ENCODE measurements at places on chromosomes 16 and 17.

DNA sequence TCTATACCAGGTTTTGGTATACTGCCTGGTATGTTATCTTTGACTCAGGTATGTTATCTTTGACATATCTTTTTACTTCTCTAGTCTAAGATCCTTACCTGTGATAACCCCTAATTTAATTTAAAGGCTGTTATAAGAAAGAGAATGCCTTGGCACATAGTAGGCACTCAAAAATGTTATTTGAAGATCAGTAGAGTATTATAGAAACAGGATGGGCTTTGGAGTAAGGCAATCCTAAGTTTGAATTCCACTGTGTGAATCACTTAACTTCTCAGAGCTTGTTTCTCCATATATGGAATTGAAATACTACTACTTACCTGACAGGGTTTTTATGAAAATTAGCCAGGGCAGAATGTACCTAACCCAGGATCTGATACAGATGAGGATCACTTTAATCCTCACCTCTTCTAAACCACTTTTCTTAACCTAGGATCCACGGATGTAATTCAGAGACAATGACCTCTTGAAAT is 1.2 kb downstream of the BRIP1 start:
- no peak for DNase-seq

GRCh38 chr16:2083409-2083808 is 35.6 kb downstream of the TSC2 start:
- no peak for DNase-seq

DNA sequence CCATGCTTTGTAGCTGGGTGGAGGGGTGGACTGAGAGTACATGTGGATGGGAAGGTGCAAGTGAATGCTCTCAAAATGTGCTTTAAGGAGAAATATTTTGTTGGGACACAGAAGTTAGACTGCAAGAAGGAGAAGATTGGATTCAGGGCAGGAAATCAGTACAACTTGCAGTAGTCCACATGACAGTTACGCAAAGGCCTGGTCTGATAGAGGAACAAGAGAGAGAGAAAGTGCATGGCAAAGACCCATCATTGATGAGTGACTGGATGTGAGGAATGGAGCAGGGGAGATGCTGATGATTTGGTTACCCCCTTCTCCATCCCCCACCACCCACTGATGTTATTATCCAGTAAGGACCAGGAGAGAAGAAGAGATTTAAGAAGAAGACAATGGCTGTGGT is 472.8 kb downstream of the MAF start:
- DNase-seq: no peak

GRCh38 chr16:83365166-83365565 is 442.6 kb upstream of the HSBP1 start:
- no peak for DNase-seq

DNA sequence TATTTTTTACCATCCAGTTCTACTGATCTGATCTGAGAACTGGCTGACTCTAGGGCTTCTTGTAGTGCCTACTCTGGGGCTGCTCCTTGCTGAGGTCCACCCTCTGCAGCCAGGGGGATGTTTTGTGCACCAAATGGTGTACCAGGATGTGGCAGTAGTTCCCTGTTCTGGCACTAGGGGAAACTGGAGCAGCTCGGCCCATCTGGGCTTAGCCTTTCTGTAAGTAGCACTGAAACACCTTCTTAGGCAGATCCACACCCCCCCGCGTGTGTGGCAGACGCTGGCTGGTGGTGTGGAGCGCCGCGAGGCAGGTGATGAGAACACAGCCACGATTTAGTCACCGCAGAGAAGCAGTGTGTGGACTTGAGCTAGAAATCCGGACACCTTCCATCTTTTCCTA is 17.0 kb downstream of the DUSP14 start:
- DNase-seq: no peak

- DNase-seq: no peak
Measured at GRCh38 chr17:17379197-17379991, 76.2 kb downstream of the NT5M start.

DNA sequence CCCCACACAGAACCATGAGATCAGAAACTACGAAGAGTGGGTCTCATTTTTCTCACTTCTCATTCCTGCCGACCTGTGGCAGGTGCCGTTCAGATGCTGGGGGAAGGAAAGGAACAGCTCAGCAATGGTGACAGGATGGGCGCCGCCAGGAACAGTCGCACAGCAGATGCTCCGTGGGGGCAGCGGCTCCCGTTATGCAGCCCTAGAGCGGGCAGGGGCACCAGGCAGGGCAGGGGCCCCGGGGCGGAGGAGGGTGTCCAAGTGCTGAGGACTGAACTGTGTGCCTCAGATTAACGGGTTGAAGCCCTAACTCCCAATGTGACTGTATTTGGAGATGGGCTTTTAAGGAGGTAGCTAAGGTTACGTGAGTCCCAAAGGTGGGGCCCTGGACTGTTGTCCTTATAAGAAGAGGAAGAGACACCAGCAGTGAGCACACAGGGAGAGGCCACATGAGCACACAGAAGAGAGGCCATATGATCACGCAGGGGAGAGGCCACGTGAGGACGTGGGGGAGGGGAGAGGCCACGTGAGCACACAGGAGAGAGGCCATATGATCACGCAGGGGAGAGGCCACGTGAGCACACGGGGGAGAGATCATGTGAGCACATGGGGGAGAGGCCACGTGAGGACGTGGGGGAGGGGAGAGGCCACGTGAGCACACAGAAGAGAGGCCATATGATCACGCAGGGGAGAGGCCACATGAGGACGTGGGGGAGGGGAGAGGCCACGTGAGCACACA is 95.7 kb upstream of the METRNL start:
- DNase-seq: no peak

DNA sequence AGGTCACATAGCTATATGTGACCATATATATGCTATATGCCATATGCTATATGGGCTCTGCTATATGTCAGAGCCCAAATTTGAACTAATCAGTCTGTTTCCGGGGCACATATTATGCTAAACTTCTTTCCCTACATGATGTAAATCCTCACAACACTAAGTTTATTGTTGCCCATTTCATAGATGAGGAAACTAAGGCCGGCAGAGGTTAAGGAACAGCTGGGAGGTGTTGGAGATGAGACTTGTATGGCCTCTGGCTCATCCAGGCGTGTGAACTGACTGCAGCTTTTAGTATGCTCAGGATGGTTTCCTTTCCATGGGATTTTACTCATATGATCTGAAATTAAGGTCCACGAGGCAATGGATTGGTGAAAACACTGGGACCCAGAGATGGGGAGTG is 17.5 kb upstream of the CNOT1 start:
- no peak for DNase-seq

DNA sequence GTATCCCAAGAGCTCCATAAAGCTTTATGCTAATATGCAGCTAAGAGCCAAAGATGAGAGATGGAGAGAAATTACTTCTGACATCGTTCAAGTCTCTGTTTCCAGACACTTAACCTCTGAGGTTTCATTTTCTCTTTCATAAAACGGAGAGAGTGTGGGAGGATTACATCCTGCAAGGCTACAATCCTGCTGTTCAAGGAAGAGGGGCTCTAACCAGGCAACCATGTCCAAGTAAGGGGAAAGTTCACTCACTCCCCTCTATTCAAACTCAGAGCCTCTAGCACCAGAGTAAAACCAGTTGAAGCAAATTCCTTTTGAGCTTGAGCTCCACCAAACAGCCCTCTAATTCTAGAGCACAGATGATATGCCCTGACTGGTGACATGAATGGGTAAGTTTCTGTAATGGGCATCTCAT is 397.4 kb downstream of the NPIPA8 start:
- no peak for DNase-seq

- DNase-seq: no peak
Measured at GRCh38 chr17:32802306-32802705, 74.6 kb downstream of the MYO1D start.

GRCh38 chr17:71237903-71238538 is 882.8 kb upstream of the SOX9 start:
- DNase-seq: no peak

- no peak for DNase-seq
Measured at GRCh38 chr16:67834242-67834614, 7.9 kb upstream of the THAP11 start.

- DNase-seq: no peak
Measured at GRCh38 chr17:52419229-52419641, 260.7 kb upstream of the CA10 start.

DNA sequence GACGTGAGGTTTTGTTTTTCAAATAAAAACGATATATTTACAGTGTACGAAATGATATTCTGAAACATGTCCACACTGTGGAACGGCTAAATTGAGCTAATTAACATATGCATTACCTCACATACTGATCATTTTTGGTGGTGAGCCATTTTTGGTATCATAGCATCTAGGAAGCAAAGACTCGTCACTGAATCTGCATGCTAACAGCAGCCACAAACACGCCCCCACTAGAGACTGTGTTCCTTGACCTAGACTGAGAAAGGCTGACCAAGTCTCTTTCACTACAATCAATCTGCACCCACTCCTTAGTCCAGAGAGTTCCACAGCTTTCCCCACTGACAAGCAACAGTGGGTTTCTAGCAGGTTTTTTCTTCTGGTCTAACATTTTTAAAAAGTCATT is 29.5 kb downstream of the NPLOC4 start:
- DNase-seq: no peak

- DNase-seq: no peak
Measured at GRCh38 chr16:74871608-74872007, 97.0 kb upstream of the FA2H start.

GRCh38 chr16:64211331-64211730 is 910.5 kb downstream of the CDH11 start:
- no peak for DNase-seq

GRCh38 chr17:60138769-60139437 is 10.9 kb upstream of the CA4 start:
- DNase-seq: no peak

- peak; percentile 73 for DNase-seq
Measured at GRCh38 chr17:44219108-44219615, 313 bp downstream of the UBTF start.

GRCh38 chr16:86520317-86521210 is 10.2 kb downstream of the FOXF1 start:
- no peak for DNase-seq

DNA sequence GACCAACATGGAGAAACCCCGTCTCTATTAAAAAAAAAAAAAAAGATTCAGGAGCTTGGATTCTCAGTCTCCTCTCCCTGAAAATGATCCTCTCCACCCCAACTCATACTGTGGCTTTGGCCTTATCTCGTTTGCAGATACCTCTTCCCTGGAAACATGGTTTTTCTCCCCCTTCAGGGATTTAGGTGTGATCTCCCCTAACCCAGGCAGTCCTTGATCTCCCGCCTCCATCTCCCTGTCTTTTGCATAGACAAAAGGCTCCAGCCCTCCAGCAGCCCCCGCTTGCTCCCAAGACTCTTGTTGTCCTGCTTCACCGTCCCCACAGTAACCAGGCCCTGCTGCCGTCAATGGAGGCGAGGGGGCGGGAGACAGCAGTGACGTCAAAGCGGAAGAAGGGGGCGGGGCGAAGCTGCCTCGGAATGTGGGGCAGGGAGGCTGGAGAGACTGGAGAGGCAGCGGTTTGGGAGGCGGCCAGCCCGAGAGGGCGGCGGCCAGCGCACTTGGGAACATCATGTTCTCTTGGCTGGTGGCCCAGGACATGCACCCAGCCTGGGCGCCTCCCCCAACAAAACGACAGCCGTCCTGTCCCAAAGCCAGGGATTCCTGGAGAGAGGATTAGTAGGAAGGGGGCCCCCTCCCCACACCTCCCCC is 1.9 kb upstream of the PER1 start:
- DNase-seq: peak; percentile 76

DNA sequence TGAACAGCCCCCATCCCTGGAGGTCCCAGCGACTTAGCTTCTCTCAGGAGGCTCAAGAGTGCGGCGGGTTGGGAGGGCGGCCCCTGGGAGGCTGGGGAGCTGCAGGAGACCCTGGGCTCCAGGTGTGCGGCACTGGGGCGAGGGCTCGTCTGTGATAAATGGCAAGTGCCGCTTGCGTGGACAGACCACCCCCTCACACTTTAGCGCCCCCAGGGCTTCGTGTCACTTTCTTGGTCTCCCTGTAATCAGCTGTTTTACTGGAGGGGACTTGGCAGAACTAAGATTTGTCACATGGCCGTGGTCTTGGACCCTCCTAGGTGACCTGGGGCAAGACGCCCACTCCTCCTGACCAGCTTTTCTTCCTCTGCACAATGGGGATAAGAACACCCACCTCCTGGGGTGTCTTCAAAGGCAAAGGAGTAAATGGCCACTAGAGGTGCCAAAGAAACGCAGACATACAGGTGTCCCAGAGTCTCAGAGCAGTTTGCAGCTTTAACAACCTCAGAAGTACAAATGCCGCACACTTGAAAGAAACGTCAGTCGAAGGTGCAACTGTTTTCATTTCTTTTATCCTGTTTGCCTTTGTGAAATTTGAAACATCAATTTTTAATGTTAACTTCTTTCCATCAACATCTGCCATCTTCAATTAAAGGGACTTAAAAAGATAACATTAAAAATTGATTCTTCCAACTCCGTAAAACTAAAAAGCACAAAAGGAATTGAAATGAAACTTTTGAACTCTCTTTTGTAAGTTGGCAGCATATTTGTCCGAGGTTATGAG is 946 bp downstream of the OSGIN1 start:
- no peak for DNase-seq

DNA sequence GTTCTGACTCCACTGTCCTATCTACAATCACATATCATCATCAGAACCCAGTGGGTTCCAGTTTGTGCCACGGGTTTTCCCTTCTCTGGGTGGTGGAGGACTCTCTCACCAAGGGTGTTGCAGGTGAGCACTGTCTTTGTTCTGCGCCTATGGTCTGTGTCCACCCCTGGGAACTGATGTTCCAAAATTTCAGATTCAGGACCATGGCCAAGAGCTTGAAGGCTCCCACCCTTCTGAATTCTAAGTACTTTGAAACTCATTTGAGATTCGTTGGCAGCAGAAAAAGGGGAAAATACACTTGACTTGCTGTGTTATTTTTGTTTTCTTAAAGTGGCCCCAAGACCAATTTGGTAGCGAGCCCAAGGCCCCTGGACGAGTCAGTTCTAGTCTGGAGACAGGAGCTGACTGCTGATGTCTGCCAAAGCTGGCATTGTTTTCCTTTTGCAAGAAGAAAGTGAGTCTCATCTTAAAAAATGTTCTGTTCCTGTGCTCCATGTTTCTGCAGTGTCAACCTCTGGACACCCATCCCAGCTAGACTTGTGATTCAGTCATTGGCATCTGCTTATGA is 310.9 kb downstream of the HAPSTR1 start:
- DNase-seq: no peak

GRCh38 chr17:79065105-79065670 is 9.4 kb upstream of the ENGASE start:
- DNase-seq: peak; percentile 35

DNA sequence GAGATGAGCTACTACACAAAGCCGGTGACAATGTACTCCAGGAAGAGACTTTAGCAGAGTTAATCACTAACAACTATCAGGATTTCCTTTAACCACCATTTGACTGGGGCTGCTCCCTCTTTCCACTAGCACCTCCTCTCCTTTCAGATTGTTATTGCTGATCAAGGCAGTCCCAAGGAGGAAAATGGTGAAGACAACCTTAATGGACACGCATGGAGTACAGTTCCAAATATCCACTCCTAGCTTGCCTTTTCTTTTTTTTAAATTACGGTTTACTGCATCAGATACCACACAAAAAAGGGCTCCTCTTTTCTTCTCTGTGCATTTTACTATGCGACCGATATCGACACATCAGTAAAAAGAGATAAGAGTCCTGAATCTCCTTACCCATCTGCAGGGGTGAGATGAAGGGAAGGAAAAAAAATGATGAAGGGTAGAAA is 30.9 kb downstream of the FAM222B start:
- DNase-seq: no peak

- DNase-seq: no peak
Measured at GRCh38 chr17:33871720-33872540, 383.2 kb upstream of the CCL2 start.
